T-cell (primary cell): ENCODE measurements at places on chromosomes 6 and 20.
A peak's percentile ranks its signal among the peaks of the same experiment; 100 is the strongest.

- no peak for DNase-seq
Observed at GRCh38 chr6:151783692-151784091, 23.8 kb upstream of the ESR1 start.

DNA sequence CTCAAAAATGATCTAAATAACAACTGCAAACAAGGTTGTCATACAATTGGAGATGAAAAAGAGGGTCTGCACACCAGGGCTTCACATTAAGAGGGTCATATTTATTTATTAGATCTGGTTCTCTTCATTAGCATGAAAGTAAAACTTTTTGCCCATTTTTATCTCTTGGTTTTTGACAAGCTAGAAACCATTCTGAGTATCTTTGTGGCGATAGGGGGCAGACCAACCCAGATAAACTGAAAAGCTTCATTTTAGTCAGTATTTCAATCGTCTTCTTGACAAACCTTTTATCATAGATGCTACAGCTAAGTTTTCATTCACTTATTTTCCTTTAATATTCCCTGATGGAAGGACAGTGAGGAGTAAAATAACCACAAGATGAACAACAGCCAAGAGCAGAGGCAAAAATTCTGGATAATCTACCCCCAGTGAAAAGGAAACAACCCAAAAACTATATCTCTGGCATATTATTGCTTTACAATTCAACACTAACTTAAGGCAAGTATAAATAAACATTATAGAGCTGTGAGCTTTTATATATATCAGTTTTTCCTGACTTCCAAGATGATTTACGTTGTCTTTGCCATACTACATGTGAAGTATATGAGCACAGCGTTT is 45.2 kb downstream of the THEMIS start:
- peak; percentile 53 for DNase-seq

DNA sequence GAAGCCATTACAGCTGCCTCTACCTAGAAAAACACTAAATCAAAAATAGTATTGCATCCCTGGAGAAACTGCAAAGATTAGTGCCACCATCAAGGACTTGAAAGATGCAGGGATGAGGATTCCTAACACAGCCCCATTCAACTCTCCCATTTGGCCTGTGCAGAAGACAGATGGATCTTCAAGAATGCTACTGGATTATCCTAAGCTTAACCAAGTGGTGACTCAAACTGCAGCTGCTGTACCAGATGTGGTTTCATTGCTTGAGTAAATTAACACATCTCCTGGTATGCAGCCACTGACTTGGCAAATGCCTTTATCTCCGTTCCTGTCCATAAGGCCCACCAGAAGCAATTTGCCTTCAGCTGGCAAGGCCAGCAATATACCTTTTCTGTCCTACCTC is 117.4 kb downstream of the TBC1D32 start:
- DNase-seq: no peak

DNA sequence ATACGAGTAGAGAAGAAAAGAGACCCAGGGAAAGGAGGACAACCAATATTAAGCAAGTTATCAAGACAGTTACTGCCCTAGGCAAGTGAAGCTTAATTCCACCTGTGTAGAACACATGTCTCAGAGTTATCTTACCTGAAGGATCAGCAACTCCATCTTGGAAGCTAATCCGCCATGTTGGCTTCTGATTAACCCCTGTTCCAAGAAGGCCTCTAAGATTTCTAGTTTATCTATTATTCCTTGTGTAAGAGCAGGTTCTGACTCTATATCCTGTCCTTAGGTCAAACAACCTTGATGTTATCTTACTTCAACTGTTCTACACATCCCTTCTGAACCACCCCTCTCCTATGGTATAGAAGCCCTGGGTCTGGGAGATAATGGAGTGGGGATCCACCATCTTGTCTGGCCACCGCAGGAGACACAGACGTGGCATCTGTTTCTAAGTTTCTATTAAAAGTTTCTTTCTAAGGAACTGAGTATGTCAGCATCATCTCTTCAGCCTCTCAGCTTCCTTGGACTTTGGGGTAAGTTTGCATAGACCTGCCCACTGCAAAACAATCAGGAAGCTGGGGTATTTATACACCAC is 27.7 kb upstream of the PTPN1 start:
- DNase-seq: no peak

DNA sequence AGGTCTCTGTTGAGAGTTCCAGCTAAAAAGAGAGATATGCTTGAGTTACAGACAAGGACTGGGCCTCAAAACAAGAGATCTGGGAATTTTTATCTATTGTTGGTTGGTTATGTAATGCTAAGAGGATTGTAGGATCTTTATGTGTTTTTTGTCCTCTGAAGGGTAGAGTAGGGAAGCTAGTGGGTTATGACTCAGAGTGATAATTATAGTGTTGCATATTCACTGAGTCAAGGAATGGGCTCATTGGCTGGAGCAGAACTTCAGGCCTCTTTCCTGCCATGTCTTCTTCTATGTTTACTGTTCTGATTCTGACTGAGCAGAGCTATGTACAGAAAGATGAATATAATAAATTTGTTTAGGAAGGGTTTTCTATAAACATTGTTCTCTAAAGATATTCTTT is 66.1 kb upstream of the NOX3 start:
- no peak for DNase-seq

DNA sequence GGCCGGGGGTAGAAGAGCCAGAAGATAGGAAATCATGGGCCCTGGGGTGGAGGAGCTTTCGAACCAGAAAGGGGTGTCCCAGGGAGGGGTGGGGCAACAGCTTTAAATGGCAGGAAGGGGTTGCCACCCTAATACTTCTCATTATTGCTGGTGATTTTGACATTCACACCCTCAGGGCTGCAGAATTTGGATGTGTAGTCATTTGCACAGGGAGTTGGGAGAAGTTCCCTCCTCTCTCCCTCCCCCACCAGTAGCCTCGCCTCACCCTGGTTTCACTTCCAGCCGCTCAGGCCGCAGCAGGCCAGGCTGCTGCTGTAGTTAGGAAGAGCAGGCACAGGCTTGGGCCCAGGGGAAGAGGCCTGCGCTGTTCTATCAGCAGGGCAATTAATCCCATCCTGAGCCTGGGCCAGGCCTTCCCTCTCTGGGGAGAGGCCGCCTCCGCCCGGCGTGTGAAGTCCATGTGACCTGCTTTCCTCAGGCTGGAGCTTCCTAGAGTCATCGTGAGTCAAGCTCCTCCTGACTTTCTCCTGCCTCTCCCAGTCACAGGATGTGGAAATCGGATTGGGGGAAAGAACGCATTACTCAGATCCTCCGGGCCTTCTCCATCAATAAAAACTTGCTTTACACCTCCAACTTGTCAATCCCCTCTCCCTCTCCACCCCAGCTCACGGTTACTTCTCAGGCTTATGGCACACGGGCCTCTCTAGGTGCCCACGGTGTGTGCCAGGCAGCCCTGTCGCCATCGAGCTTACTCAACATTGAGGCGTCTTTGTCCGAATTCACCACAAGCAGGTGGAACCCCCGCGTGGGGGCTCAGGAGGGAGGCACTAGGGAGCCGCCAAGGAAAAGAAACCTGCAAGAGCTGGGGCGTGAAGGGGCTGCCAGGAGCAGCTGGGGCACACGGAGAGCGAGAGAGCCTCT is 7.8 kb downstream of the ADTRP start:
- DNase-seq: no peak

DNA sequence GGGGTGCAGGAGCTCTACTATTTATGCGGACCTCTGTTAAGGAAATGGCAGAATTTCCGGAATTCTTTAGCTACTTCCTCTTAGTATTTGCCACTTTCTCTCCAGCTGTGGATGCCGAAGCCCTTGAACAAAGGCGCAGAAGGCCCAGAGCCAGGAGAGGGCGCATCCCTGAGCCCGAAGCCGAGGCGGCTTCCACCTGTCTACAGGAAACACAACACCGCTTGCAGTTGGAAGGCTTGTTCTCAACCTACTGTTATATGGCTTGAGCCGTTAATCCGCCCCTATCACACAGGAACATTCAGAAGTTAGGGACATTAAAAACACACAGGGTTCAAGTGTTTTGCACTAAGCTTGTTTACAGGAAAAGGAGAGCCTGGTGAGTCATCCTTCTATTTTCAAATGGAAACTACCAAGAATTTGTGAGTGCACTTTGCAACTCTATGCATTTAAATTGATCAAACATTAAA is 417.1 kb downstream of the BCKDHB start:
- DNase-seq: no peak

- DNase-seq: no peak
Observed at GRCh38 chr6:78593898-78594667, 273.3 kb upstream of the IRAK1BP1 start.
